Activated CD8-positive, alpha-beta T cell treated with anti-CD3 and anti-CD28 coated beads, Interleukin-2, amount 10 ng/mL, durations not matched to agents 7 days and 5 days (primary cell): ENCODE measurements at places on chromosomes 6 and 20. TPM values are rescaled to one million over a fixed set of nuclear protein-coding genes. Genes with fewer than 3 reads are reported as not detected.

DNA sequence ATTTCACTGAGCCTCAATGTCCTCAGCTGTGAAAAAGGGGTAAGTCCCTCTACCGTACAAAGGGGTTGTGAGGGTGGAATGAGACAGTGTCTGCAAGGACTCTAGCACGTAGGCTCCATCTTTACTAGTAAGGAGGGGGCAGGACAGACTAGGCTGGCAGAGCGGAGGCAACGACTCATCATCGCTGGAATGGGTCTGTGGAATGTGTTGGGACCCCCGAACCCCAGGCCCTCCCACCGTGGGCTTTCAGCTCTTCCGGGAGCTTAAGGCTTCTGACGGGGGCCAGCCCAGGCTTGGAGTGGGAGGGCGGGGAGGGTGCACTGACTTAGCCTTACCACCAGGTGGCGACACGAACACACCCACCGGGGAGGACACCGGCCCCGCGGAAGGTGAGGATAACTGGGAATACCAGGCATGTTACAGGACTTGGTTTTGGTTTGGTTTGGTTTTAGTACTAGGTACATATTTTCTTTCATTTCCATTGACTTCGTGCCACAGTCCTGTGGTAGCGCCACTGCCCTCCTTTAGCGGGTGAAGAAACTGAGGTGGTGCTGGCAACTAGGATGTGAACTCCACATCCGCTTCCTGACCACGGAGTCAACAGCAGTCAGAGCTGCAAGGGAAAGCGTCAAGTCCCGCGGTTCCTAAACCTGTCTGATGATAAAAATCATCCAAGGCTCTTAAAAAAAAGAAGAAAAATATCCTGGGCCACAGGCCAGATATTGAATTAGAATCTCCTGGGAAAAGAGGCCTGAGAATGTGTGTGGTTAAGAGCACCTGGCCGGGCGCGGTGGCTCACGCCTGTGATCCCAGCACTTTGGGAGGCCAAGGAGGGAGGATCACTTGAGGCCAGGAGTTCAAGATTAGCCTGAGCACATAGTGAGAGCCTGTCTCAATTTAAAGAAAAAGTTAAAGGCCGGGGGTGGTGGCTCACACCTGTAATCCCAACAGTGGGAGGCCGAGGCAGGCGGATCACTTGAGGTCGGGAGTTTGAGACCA, 10.3 kb upstream of the TULP1 start:
- peak overlapping the region; percentile 87 for H3K27ac ChIP-seq
- peaks cover 33% of the 10 kb centered on the region for H3K4me1 ChIP-seq
- H3K36me3 ChIP-seq, result no peaks in the 10 kb centered on the region
- peaks cover 6% of the 10 kb centered on the region for H3K27me3 ChIP-seq
- DNase-seq, result peak; percentile 83

GRCh38 chr6:21305893-21306332, 287.6 kb upstream of the SOX4 start:
- no peak overlapping the region for H3K4me3 ChIP-seq
- H3K36me3 ChIP-seq, result no peaks in the 10 kb centered on the region
- peaks cover 8% of the 10 kb centered on the region for H3K27me3 ChIP-seq
- H3K27ac ChIP-seq, result no peak overlapping the region

The ATP9A gene
- 0.05 TPM for total RNA-seq

The TP53TG5 gene
- total RNA-seq, result 0.16 TPM

DNA sequence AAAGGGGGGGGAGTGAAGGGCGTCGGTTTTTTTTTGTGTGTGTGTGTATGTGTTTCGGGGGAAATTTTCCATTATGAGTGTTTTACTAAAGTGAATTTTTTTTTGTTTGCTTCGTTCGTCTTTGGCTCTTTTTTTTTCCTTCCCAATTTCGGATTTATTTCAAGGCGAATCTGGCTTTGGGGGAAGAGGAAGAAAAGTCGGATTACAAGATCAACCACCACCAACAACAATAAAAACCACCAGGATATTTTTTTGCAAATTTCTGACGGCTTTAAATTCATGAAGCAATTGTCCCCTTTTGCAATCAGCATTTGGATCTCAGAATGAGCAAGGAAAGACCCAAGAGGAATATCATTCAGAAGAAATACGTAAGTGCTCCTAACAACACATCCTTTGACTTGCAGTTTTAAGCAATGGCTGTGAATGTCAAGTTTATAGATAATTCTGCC, 372 bp downstream of the JARID2 start:
- peaks cover 19% of the 10 kb centered on the region for H3K36me3 ChIP-seq
- peak overlapping the region; percentile 94 for H3K4me3 ChIP-seq
- peak overlapping the region; percentile 93 for H3K27ac ChIP-seq

DNA sequence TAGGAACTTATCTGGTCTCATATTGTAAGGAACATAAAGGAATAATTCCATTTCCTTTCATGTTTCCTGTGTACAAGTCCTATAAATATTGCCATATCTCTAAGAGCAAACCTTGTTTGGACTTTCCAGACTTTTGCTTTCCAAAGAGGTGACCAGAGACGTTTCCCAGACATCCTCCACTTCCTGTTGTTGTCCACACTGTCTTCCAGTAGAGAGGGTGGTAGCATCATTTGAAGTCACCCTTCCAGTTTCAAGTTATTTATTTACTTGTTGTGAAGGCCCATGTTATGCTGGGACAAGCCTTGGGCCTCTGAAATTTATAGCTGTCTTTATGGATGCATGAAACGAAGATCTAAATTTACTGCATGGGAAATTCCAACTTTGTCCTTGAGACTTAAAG, 10.6 kb upstream of the TGM3 start:
- no peak overlapping the region for H3K27ac ChIP-seq
- H3K4me3 ChIP-seq, result no peak overlapping the region
- no peaks in the 10 kb centered on the region for H3K36me3 ChIP-seq
- no peak for DNase-seq
- peaks cover 5% of the 10 kb centered on the region for H3K4me1 ChIP-seq
- peaks cover 12% of the 10 kb centered on the region for H3K27me3 ChIP-seq

- H3K4me3 ChIP-seq, result no peak overlapping the region
- DNase-seq, result no peak
- H3K27me3 ChIP-seq, result no peaks in the 10 kb centered on the region
- no peaks in the 10 kb centered on the region for H3K4me1 ChIP-seq
Observed at GRCh38 chr20:20888266-20888656, 175.8 kb upstream of the RALGAPA2 start.

The GATA5 gene
- not detected for total RNA-seq

The GRIK2 gene
- not detected for total RNA-seq

DNA sequence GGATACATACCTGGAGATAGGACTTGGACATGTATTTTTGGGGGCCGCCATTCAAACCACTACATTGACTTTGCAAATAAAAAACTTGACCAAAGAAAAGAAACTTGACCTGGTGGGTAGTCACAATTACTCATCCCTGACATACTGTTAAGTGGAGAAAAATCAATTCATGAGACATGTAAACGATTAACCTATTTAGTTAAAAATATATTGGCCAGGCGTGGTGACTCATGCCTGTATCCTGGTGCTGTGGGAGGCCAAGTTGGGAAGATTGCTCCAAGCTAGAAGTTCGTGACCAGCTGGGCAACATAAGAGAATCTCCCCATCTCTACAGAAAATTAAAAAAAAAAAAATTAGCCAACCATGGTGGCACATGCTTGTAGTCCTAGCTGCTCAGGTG, 2.5 kb upstream of the SRSF12 start:
- peaks cover 2% of the 10 kb centered on the region for H3K36me3 ChIP-seq
- no peak for DNase-seq
- H3K27me3 ChIP-seq, result peaks cover 25% of the 10 kb centered on the region
- H3K4me1 ChIP-seq, result peaks cover 8% of the 10 kb centered on the region
- no peak overlapping the region for H3K4me3 ChIP-seq

The PDE7B gene
- 0.34 TPM for total RNA-seq

DNA sequence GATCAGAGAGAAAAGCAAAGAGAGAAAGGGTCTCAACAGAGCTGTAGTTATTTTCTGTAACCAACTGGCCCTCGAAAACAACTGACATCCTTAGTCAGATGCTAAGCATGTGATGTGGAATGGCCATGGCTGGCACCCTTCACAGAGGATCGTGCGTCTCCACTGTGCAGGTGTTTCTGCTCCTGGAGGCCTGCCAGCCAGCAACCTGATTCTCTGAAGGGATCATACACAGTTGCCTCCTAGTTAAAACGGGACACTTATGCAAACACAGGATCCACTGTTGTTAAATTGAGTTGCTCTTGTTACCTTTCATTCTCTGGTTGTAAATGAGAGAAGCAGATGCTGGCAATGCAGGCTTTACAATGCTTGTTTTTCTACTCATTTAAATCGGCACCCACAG, 148.5 kb downstream of the HDGFL1 start:
- no peak overlapping the region for H3K27ac ChIP-seq
- no peak for DNase-seq
- no peaks in the 10 kb centered on the region for H3K36me3 ChIP-seq
- H3K4me1 ChIP-seq, result no peaks in the 10 kb centered on the region
